Urothelium cell line (cell line): ENCODE measurements at places on chromosomes 7 and 10.

- DNase-seq, result no peak
Measured at GRCh38 chr7:128379900-128380479, 18.5 kb upstream of the PRRT4 start.

DNA sequence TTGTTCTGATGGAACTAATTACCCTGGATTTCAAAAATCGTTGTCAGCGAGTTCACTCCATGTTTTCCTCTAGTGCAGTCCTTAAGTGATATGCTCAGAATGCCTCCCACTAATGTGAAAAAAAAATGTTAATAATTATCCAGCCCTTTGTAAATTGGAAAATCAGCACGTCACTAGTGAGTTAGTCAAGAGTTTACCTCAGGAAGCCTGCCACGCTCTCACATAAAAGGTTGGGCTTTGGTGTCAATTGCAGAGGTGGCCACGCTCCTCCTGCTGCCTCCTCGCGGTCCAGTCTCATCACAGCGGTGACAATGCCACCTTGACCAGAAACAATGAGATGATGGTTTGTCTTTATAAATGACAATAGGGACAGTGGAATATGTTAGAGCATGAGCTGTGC lies 22.5 kb downstream of the UPP1 start:
- no peak for DNase-seq

DNA sequence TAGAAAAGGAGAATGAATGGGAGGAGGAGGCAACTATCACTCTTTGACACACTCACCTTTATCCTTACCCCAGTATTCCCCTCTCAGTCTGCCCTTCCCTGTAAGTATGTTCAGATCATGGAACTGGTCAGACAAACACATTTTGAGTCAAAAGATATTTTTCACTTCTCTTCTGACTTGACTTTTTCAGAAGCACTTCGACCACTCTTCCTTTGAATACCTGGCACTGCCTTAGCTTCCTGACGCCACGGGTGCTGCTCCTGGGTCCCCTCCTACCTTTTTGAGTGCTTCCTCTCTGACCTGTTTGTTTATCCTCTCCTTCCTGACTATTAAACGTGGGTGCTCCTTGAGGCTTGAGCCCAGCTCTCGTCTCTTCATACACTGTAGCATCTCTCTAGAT lies 19.8 kb upstream of the C10orf67 start:
- no peak for DNase-seq

GRCh38 chr10:124496150-124496549 lies 34.5 kb downstream of the LHPP start:
- DNase-seq, result no peak

- no peak for DNase-seq
Measured at GRCh38 chr7:30831227-30831626, 60.0 kb downstream of the MINDY4 start.

- peak; percentile 5 for DNase-seq
Measured at GRCh38 chr10:55820478-55820877, 540.6 kb downstream of the ZWINT start.

DNA sequence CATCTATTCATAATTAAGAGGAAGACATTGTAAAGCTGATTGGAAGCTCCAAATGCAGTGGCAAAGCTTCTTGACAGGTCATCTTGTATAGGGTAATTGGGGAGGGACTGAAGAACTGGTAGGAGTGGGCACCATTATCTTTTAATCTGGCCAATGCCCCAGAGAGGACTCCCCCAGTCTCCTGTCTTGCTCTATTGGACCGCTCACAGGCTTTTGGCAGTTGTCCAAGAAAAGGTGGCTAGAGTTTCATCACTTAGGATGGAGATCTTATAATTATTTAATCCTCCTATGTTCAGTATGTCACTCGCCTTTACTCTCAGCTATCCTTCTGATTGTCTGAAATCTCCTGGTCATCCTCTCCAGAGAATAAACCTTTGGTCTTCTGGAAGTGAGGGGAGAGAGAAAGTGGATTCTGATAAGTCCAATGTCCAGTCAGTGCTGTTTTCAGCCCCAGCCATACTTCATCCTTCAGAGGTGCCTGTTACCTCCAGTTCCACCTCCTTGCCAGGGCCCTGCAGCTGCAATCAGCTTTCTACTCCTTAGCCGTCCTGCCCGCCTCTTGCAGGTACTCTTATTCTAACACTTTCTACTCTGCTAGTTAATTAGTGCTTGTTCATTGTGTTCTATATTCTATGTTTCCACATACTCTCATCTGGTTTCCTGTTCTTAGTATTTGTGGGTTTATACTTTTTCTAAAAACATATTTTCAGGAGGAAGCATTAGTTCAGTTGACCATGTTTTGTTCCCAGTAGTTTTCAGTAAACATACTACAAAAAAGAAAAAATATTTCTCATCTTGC lies 241.6 kb downstream of the NSUN6 start:
- no peak for DNase-seq

- no peak for DNase-seq
Measured at GRCh38 chr10:50439187-50439586, 184.6 kb downstream of the SGMS1 start.

DNA sequence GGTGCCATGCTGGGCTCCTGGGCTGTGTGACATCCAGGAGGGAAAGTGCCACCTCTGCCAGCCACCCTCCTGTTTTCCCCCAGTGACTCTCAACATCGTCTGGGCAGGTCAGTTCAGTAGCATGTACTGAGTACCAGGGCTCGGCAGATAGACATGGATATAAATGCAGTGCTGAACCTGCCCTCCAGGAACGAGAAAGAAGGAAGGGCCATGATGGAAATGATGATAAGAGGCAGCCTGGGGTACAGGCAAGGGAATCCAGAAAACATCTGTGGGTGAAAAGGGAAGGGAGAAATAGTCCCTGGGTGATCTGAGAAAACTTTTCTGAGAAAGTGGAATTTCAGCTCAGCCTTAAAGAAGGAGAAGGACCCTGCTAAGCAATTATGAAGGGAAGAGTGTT lies 12.1 kb downstream of the CNNM1 start:
- DNase-seq, result no peak

- no peak for DNase-seq
Measured at GRCh38 chr7:2258661-2259365, 16.8 kb downstream of the NUDT1 start.

- no peak for DNase-seq
Measured at GRCh38 chr7:70660819-70661191, 471.1 kb upstream of the GALNT17 start.

DNA sequence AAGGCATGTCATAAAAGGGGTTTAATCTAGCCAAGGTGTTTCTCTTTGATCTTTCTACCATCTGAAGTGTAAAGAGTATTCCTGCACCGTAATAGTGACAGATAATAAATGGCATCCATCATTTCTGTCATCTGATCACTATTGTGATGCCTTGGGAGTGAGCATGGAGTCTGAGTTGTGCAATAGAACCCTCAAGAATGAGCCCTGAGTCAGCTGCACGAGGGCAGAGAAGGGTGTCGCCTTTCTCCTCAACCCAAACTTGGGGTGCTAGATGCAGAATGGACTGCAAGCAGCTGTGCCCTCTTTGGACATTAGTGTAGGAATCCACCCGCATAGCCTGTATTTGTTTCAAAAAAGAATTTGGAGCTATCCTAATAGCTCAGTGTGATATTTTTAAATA lies 115.2 kb downstream of the ZNF37A start:
- no peak for DNase-seq

DNA sequence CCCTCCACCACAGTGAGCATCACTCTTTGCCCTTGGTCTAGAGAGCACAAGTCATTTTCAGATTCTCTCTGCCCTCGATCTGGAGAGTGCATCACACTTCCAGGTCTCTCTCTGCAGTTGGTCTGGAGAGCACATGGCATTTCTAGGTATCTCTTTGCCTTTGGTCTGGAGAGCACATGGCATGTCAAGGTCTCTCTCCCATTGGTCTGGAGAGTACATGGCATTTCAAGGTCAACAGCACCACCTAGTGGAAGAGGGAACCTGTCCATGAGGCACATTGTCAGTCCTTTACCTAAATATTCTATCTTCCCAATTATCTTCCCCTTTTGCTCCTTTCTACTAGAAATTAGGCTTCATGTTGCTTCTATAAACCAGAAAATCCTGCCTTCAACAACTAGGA lies 1139.4 kb downstream of the XPNPEP1 start:
- DNase-seq, result peak; percentile 33

DNA sequence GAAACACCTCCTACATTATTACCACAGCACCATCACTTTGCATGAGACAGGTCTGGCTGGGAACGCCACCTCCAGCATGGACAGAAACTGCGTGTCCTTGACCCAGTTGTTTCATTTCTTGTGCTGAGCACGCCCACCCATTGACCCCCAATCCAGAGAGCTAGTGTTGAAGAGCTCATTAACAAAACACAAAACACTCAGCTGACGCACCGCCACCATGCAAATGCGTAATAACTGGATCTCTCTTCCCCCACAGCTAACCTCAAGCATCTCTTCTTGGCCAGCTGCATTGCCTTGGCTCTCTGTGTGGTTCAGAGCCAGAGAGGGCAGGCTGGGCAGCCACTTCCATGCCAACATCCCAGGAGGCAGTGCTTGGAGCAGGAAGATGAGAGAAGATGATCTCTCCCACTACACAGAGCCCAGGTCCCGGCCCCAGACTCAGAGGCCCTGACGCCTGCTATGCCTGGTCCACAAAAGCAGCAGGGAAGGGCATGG lies 173.5 kb downstream of the PLXNA4 start:
- no peak for DNase-seq

- DNase-seq, result no peak
Measured at GRCh38 chr10:740936-741431, 51.5 kb upstream of the DIP2C start.

- no peak for DNase-seq
Measured at GRCh38 chr10:69048103-69048502, 39.8 kb upstream of the SRGN start.

GRCh38 chr10:98878418-98878817 lies 357.2 kb downstream of the HPSE2 start:
- no peak for DNase-seq

DNA sequence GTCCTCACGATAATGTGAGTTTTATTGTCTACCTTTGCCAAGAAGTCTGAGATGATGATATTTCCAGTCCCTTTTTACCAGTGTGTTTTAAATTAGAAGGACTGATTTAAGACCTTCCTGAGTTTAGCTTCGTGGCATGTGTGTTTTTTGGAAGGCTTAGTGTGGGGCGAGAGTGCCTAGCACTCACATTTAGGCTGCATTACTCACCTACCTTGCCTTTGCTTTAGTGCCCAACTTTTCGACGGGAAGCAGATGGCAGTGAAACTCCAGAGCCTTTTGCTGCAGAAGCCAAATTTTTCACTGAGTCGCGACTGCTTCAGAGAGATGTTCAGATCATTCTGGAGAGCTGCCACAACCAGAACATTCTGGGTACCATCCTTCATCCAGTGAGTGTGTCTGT lies 50.9 kb downstream of the SND1 start:
- DNase-seq, result no peak

DNA sequence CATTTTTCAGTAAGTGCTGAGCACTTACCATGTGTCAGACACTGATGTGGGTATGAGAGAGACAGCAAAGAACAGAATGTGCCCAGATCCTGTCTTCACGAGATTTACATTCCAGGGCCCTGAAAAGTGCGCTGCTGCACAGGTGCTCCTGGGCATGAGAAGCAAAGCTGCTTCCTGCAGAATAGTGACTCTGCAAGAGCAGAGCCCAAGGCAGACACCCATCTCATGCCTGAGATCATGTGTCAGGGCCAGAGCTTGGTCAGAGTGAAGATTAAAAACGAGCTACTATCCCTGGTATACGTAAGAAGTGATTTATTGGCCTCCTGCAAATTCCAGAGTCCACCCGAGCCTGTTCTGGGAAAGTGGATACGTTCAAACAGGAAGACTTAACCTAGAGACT lies 824.4 kb downstream of the GRID1 start:
- peak; percentile 20 for DNase-seq

- DNase-seq, result no peak
Measured at GRCh38 chr7:1925349-1925748, 255.3 kb downstream of the ELFN1 start.

DNA sequence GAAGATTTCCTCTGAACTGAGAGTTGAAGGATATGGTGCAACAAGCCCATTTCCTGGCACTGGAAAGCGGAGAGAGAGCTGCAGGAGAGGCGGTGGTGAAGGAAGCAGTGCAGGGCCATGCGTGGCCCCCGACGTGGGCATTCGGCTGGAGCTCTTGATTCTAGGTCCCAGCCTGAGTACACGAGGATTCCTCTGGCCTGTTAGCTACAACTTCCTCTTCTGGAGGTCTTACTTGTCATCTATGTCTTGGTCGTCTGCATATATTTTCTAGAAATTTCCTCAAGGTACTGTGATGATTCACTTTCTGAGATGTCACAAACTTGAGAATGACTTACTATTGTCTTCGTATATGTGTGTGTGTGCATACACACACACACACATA lies 59.2 kb upstream of the JAZF1 start:
- DNase-seq, result no peak

DNA sequence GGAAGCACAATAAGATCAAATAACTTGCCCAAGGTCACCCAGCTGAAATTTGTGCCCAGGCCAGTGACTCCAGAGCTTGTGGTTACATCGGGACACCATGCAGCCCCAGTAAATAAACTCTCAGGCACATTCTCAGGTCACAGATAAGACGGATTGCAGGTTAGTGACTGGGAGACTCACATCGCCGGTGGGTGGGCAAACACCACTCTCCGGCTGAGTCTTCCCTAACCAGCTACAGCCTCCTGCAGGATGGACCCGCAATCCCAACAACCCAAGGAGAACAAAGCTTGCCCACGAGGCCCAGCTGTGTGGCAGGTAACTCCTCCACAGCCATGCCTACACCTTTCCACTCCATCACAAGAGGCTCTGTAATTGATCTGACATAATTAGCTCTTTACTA lies 81.7 kb upstream of the EFCAB10 start:
- DNase-seq, result no peak

DNA sequence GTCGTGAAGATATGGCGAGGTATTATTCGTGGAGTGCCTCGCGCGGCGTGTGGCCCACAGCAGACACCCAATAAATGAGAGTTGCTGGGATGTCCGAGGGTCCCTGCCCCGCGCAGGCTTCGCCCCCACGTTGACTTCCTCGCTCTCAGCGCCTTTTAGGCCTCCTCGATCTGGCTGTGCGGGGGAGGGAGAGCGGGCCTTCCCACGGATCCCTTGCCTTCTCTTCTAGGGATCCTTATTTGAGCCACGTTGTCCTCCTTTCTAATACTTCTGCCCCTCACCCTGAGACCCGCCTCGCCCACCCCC lies 660 bp downstream of the VCL start:
- DNase-seq, result no peak

- no peak for DNase-seq
Measured at GRCh38 chr7:134714470-134715205, 64.8 kb upstream of the CALD1 start.
